ENCODE measurements at places on chromosomes 16 and 17.

DNA sequence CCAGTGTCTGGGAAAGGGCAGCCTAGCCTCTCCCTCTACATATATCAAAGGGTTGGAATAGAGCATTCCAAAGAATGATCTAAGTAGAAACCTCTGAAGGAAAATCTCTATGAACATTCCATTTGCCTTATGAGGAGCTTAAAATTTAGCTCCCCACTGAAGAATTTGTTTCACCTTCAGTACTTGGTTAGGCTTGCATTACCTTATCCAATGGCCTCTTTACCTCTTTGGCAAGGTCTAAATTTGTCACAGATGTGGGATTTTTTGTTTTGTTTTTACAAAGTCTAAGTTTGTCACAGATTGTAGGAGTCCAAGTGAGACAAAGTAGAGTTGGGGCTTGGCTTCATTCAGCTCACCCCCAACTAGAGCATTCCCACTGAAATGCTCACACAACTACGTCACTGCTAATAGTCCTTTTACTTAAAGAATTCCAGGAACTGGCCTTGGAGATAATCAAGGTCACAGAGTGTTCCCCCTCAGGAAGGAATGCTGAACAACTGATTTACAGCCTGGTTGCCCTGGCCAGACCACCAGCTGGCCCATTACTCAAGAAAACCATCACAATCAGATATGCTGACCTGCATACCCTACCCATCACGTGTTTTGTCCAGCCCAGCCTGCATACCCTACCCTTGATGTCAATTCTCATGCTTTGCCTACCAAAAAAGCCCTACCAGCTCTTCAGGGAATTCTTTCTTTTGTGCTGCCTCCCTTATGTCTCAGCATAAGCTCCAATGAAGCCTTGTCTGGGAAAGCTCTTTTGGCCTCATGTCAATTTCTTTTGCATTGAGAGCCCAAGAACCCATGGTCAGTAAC is 26.5 kb upstream of the PPM1D start:
- DNase-seq: no peak

DNA sequence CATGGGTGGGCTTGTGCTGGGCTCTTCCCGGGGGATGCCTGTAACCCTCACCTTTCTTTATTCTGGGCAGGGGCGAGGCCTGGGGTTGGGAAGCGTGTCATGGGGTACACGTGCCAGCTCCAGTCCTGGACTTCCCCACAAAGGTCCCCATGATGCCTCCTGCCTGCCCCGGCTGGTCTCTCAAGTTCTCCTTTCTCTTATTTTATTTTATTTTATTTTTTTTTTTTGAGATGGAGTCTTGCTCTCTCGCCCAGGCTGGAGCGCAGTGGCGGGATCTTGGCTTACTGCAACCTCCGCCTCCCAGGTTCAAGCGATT is 8.6 kb downstream of the ATP2A3 start:
- DNase-seq: no peak

DNA sequence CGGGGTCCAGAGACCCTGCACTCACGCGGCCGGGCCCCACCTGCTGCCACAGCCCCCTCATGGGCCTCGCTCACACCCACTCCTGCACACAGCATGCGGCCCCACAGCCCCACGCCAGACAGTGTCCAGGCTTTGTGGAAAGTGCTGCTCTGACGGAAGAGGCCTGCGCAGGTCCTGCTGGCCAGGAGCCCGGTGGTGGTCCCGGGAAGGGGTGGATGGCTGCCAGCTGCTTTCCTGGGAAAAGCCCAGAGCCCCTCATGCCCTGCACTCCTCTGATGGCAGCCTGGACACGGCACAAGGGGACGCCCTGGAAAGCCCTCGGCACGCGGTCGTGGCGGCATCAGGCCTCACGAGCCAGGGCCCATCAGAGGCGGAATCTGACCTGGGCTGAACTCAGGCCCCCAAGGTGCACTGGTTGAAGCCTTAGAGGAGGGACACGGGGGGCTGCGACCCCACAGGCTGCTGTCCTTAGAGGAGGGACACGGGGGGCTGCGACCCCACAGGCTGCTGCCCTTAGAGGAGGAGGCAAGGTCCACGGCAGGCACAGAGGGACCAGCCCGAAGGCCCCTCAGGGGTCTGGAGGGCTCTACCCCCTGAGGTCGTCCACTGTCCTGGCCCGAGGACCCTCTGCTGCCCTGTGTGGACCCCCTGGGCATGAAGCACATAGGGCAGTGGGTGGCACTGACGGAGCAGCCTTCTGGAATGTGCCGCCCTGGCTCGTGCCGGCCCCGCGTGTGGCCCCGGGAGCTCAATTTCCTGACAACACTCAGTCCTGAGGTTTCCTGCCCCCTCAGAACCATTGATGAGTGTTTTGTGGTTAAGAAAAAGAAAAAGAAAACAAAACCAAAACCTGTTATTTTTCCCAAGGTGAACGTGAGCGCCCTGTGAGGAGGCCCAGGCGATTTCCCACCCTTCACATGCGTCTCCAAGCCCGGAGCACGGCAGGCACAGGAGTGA is 22.1 kb downstream of the SOX8 start:
- peak; percentile 64 for DNase-seq

DNA sequence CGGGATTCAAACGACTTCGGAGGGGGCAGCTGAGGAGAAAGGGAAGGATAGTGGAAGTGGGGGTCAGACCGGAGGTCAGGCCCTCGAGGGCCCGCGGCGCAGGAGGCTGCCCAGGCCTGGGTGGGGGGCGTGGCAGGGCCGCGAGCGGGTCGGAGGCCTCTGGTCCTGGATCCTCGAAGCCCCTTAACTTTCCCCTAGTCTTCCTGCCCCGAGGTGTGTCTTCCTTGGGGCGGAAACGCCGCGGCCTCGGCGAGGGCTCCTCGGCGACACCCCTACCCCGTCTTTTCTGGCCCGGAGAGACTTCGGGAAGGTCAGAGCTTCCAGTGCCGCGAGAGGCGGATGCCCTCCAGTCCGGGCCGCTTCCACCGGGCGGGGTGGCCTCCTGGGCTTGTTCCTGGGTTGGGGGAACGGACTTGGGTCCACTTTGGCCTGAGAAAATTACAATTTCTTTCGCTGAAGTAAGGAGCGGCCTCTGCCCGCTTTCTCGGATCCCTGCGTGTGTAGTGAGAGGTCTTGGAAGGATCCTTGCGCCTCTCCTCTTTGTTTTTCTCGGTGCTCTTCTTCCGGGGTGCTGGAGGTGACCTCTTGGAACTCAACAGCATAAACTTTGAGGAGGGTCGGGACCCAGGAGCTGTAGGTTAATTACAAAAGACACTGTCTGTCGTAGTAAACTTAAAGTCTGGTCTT is 491 bp downstream of the IST1 start:
- DNase-seq: peak; percentile 51

DNA sequence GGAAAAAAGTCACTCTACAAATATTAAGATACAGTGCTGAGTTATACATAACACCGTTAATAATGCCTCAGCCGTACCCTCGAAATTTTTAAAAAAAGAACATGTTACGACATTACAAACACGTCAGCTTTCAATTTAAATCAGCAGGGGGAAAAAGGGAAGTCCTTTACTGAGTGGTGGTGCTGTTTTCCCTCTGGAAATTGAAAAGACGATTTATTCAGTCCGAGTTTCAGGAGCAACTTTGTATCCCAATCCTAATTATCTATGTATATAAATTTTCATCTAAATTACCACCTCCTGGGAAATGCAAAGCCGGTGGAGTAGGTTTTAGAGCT is 1.3 kb downstream of the NETO2 start:
- DNase-seq: no peak

DNA sequence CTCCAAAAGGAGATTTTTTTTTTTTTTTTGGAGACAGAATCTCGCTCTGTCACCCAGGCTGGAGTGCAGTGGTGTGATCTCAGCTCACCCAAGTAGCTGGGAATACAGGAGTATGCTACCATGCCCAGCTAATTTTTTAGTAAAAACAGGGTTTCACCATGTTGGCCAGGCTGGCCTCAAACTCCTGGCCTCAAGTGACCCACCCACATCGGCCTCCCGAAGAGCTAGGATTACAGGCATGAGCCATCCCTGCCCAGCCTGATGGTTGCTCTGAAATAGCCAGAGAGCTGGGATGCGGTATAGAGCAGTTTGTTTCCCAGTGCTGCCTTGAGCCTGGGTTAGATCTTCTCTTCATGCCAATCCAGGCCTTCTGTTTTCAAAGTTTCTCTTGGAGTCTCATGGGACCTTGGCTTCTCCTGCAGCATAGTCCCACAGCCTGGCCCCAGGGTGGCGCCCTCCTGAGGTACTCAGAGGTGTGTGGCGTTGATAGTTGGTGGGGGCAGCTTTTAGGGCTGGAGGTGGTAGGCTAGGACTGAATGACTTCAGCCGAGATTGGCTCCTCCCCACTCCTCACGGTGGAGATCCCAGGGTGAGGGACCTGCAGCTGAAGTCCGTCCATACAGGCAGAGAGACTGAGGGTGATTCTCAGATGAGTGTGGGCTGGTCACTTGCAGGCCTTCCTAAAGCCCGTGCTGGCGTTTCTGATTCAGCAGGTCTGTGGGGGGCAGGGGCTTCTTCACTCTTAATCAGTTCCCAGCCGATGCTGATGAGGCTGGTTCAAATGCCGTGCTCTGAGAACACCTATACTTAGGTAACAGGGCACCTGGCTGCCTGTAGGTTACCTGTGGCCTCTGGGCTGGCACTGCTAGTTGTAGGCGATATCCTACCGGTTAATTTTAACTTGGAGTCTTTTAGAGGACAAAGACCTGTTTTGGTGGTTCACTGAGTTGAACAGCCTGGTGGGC is 52.0 kb downstream of the TNFRSF13B start:
- no peak for DNase-seq

- no peak for DNase-seq
Measured at GRCh38 chr17:75411328-75412067, 6.0 kb upstream of the GRB2 start.

DNA sequence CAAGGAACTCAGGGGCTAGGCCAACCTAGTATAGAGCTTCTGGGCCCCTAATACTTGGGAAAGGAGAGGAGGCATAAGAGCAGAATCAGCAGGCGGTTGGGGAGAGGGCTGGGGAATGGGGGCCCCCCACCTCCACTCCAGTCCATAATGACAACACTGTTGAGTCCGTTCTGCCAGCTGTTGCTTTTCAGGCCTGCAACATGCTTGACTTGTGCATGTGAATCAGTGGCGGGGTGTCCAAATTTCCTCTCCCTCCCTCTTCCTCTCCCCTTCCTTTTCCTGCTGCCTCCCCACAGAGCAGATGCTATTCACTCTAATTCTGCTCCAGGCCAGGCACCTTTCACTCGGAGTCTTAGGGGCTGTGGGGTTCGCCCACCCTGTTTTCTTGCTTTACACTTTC is 31.7 kb downstream of the SGSM2 start:
- DNase-seq: no peak

GRCh38 chr17:81395600-81396277 is 482 bp downstream of the BAHCC1 start:
- DNase-seq: no peak

- DNase-seq: no peak
Measured at GRCh38 chr17:12605222-12605621, 60.5 kb upstream of the MYOCD start.

- no peak for DNase-seq
Measured at GRCh38 chr17:82416771-82417170, 1.4 kb upstream of the HEXD start.

- peak; percentile 58 for DNase-seq
Measured at GRCh38 chr17:68184816-68185436, 62.9 kb upstream of the AMZ2 start.

DNA sequence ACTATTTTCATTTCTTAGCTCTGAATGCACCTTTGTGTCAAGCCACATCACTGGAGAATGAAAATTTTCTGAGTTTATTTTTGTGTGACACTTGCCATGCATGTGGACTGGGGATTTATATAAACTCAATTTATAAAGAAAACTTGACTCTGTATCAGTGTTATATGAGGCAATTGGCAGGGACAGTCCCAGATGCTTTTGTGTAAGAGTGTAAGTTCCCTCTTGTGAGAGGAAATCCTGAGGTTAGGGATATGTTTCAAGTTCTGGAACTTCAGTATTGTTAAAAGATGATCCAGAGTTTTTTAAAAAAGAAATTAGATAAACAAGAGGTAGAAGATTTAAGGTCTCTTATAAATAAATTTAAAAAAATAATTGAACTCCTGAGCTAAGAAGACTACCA is 10.9 kb upstream of the CCL8 start:
- no peak for DNase-seq

DNA sequence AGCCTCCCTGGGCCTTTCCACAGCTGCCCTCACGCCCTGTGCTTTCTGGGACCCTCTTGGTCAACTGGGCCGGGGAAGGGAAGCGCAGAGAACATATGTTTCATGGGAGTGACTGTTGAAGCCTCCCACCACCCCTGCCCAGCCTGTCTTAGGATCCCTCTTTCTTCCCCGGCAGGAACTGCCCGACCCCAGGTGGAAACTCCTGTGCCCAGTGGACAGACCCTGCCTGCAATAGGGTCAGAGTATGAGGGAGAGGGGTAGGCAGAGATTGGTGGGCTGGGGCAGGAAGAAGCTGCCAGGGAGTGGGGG is 10.5 kb downstream of the HEXIM2 start:
- DNase-seq: no peak

- peak; percentile 56 for DNase-seq
Measured at GRCh38 chr17:81869221-81870130, 1.7 kb downstream of the ARHGDIA start.

GRCh38 chr17:50664788-50665458 is 30.2 kb downstream of the ABCC3 start:
- DNase-seq: no peak

GRCh38 chr16:84726079-84726668 is 26.4 kb downstream of the USP10 start:
- peak; percentile 92 for DNase-seq

- no peak for DNase-seq
Measured at GRCh38 chr17:78372841-78373240, 5.6 kb upstream of the PGS1 start.

GRCh38 chr17:38434178-38434665 is 6.0 kb downstream of the ARHGAP23 start:
- DNase-seq: no peak

Measured in activated CD4-positive, alpha-beta T cell treated with anti-CD3 and anti-CD28 coated beads, Interleukin-2, amount 50 U/mL, for 48 hours (primary cell).